Lung (tissue), 17 donors: ENCODE measurements at places on chromosomes 7 and 10. TPM values are rescaled to one million over a fixed set of nuclear protein-coding genes. Genes with fewer than 3 reads are reported as not detected.

- H3K27ac ChIP-seq: no peak overlapping the region
- DNase-seq: peak; percentile 75
- peaks cover 11% of the 10 kb centered on the region for H3K36me3 ChIP-seq
- H3K4me3 ChIP-seq: no peak overlapping the region
- H3K4me1 ChIP-seq: no peaks in the 10 kb centered on the region
Measured at GRCh38 chr10:74081192-74081803, 69.3 kb downstream of the AP3M1 start.

- H3K4me3 ChIP-seq: no peak overlapping the region
- no peak for DNase-seq
- no peaks in the 10 kb centered on the region for H3K36me3 ChIP-seq
- peaks cover 3% of the 10 kb centered on the region for H3K4me1 ChIP-seq
- no peak overlapping the region for H3K27ac ChIP-seq
- H3K27me3 ChIP-seq: no peaks in the 10 kb centered on the region
Measured at GRCh38 chr7:4025210-4025609, 656.9 kb upstream of the FOXK1 start.

DNA sequence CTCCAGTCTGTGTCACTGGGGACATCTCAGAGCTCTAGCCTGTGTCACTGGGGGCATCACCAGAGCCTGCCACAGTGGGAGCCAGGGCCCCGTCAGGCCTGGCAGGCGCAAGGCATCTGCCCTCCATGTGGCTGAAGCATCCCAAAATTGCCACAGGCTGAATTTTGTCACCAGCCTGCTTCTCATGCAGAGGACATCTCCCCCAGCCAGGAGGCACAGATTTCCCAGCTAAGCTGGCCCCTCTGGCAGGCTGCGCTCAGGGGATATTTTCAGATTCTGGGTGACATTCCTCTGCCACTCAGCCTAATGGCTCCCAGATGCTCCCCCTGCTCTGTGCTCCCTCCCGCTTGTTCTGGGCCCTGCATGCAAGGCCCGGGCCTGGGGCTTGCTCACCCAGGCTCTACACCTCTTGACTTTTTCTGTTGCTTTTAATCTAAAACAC is 64.6 kb downstream of the COL13A1 start:
- H3K27me3 ChIP-seq: no peaks in the 10 kb centered on the region
- H3K27ac ChIP-seq: no peak overlapping the region
- no peaks in the 10 kb centered on the region for H3K4me1 ChIP-seq
- no peak overlapping the region for H3K4me3 ChIP-seq
- H3K36me3 ChIP-seq: no peaks in the 10 kb centered on the region

- no peaks in the 10 kb centered on the region for H3K27me3 ChIP-seq
- no peaks in the 10 kb centered on the region for H3K36me3 ChIP-seq
- no peak overlapping the region for H3K4me3 ChIP-seq
- no peak overlapping the region for H3K27ac ChIP-seq
Measured at GRCh38 chr10:24269476-24269875, 60.5 kb downstream of the KIAA1217 start.

ADGRA1 gene
- polyA plus RNA-seq: 0.18 TPM

DNA sequence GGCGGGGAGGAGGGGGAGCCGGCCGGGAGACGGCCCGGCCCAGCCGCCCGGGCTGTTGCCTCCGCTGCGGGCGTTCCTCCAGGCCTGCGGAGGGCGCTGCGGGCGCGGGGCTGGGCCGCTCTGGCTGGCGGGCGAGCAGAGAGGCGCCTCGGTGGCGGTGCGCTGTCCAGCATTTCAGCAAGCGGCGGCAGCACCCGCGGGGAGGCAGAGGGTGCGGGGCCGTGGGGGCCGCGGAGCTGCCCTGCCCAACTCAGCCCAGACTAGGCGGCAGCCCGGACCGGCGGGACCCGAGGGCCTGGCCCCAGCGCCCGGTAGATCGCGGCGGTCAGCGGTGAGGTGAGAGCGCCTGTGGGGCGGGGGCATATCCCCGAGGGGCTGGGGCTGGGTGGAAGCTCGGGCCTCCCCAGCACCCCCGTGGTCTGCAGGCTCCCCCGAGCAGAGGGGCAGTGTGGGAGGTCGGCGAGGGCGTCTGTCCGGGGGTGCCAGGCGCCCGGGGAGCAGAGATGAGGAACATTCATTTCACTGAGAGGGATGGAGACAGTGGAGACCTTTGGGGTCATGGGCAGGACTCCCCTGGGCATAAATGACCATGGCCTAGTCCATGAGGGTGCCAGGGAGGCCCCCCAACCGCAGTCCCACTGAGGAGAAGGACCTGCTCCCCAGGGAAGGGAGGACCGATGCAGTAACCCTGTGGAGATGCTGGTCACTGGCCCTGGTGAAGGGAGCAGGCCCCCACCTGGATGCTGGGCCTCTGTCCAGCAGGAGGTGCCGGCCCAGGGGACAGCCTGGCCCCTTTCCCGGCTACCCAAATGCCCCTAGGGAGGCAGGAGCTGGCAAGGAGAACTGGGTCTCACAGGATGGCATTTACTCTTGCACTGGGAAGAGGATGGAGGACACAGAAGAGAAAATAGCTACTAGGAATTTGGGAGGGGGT is at the start of gene SRRM3:
Gene SRRM3, plus strand, starts transcription at position 165 of the 934 bp plus-strand sequence. CDS start 33,171 bp downstream, outside the sequence.
- H3K4me3 ChIP-seq: no peak within 1 kb of the TSS
- no peaks in the 10 kb centered on the region for H3K4me1 ChIP-seq
- no peaks in the 10 kb centered on the region for H3K27me3 ChIP-seq
- DNase-seq: peak; percentile 68
- no peaks in the 10 kb centered on the region for H3K36me3 ChIP-seq

GRCh38 chr7:137572056-137572784 is 228.7 kb upstream of the PTN start:
- no peak for DNase-seq
- no peak overlapping the region for H3K27ac ChIP-seq
- H3K36me3 ChIP-seq: no peaks in the 10 kb centered on the region

DNA sequence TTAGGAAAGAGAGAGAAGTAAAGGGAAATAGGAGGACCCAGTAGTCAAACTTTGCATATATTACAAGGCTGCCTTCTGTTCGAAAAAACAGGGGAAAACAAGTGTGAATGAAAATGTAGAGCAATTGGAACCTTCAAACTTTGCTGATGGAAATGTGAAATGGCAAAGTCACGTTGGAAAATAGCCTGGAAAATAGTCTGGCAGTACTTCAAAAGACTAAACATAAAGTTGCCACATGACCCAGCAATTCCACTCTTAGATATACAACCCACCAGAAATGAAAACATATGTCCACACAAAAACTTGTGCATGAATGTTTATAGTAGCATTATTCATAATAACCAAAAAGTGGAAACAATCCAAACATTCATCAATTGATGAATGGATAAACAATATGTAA is 78.6 kb upstream of the IFRD1 start:
- H3K36me3 ChIP-seq: no peaks in the 10 kb centered on the region
- DNase-seq: peak; percentile 25
- no peaks in the 10 kb centered on the region for H3K4me1 ChIP-seq

GRCh38 chr7:2465928-2466327 is 10.3 kb downstream of the GRIFIN start:
- H3K27ac ChIP-seq: no peak overlapping the region
- H3K4me1 ChIP-seq: no peaks in the 10 kb centered on the region
- no peaks in the 10 kb centered on the region for H3K36me3 ChIP-seq
- H3K27me3 ChIP-seq: no peaks in the 10 kb centered on the region

CFAP69 gene
- 5.1 TPM for polyA plus RNA-seq

GRCh38 chr7:80763289-80763688 is 124.8 kb downstream of the CD36 start:
- peaks cover 35% of the 10 kb centered on the region for H3K4me1 ChIP-seq
- no peaks in the 10 kb centered on the region for H3K36me3 ChIP-seq
- H3K27ac ChIP-seq: no peak overlapping the region
- DNase-seq: peak; percentile 55
- no peaks in the 10 kb centered on the region for H3K27me3 ChIP-seq

HTR5A gene
- not detected for polyA plus RNA-seq

DNA sequence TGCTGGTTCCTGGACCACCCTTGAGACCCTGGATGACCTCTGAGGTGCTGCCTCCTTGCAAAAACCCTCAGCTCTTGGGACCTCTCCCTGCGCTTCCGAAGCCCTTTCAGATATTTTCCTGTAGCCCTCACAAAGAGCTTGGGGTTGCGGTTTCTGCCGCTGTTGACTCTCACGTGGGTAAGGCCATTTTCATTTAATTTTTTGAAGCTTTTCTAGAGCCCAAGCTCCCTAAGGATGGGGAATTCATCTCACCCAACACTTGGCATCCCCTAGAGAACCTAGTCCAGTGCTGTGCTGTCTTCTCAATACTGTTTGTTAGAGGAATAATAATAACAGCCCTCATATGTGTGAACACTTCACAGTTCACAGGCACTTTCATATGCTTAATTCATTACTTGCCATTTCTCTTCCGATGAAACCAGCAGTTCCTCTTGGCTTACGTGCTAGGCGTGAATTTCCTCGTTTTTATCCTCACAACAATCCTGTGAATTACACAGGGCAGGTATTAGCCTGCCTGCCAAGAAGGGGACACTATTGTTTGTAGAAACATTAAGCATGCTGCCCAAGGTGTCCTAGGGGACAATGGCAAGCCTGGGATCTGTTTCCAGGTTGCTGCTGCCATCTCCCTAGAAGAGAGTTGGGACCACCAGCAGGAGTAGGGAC is 71.6 kb upstream of the CTBP2 start:
- no peak for DNase-seq
- no peaks in the 10 kb centered on the region for H3K27me3 ChIP-seq
- no peaks in the 10 kb centered on the region for H3K36me3 ChIP-seq
- H3K4me1 ChIP-seq: peaks cover 4% of the 10 kb centered on the region

GRCh38 chr10:89888321-89889070 is 187.1 kb downstream of the KIF20B start:
- no peak overlapping the region for H3K4me3 ChIP-seq
- no peaks in the 10 kb centered on the region for H3K27me3 ChIP-seq

GRCh38 chr10:15802375-15802949 is 57.8 kb downstream of the MINDY3 start:
- H3K4me3 ChIP-seq: no peak overlapping the region
- no peak overlapping the region for H3K27ac ChIP-seq
- peak; percentile 90 for DNase-seq
- peaks cover 5% of the 10 kb centered on the region for H3K36me3 ChIP-seq

GRCh38 chr10:79202188-79203013 is 133.6 kb downstream of the ZMIZ1 start:
- peak; percentile 37 for DNase-seq
- no peaks in the 10 kb centered on the region for H3K27me3 ChIP-seq
- H3K4me1 ChIP-seq: no peaks in the 10 kb centered on the region
- H3K4me3 ChIP-seq: no peak overlapping the region

DNA sequence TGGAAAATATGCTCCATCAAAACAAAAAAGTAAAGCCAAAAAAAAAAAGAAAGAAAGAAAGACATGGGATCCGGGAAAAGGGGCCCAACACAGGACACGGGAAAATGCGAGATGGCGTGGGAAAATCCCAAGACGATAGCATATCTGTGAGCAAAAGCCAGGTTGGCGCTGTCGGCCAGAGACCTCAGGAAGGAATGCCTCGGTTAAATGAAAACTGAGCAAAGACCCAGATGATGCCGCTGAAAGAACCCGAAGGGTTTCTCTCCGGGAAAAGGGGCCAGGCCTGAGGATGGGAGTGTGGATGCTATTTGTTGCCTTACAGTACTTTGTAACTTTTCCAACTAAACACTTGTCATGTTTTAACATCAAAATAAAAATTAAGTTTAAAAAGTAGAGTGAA is 49.5 kb upstream of the PPP2R2D start:
- no peaks in the 10 kb centered on the region for H3K36me3 ChIP-seq

AGAP3 gene
- 81.8 TPM for polyA plus RNA-seq

DNA sequence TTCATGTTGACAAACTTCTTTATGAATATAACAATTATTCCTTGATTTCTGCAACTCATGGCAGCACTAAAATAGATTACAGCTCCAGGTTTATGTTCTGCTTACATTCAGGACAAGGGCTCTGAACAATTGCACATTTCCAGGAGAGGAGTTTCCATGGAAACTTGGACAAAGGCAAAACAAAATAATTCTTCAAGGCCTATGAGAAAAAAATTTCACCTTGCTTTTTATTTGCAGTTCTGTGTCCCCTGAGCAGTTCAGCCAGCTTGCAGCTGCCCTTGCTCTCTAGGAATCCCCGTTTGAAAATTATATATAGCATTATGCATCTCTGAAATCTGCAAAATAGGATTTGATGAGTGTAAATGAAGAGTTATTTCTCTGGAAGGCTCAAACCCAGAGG is 71.7 kb downstream of the ARL4A start:
- DNase-seq: no peak
- no peak overlapping the region for H3K27ac ChIP-seq
- peaks cover 4% of the 10 kb centered on the region for H3K27me3 ChIP-seq

- no peaks in the 10 kb centered on the region for H3K4me1 ChIP-seq
- no peaks in the 10 kb centered on the region for H3K27me3 ChIP-seq
- no peaks in the 10 kb centered on the region for H3K36me3 ChIP-seq
- DNase-seq: no peak
Measured at GRCh38 chr7:19307554-19307953, 162.3 kb upstream of the FERD3L start.

DNA sequence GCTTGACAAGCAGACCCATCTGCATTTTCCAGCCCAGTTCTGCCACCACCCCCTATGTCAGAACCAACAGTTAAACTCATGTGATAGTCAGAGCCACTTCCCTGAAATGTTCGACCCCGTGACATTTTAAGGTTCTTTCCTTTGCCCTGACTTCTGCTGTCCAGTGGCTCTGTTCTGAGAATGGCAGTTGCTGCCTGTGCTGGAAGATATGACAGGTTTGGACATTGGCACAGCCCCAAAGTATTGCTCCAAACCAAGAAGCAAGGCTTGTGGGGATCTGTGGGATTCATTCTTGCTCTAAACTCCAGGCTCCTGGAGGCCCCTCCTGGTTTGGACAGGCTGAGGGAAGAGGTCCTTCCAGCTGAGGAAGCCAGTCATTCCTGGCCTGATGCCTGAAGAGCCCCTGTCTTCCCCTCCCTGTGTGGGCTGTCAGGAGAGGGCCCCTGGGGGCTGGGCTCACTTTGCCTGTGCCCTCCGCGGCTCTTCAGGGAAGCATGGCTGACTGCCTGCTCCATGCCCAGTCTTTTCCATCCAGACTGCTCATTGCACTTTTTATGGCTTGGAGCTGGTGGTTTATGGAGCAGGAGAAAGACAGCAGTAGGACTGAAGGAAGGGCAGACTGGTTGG is 138.0 kb downstream of the CDH23 start:
- peaks cover 18% of the 10 kb centered on the region for H3K4me1 ChIP-seq
- H3K4me3 ChIP-seq: no peak overlapping the region
- DNase-seq: peak; percentile 50
- H3K27ac ChIP-seq: no peak overlapping the region

CHRM2 gene
- polyA plus RNA-seq: 0.71 TPM

ANKRD1 gene
- 20.8 TPM for polyA plus RNA-seq
